GM04504 (cell line): ENCODE measurements at places on chromosomes 3 and 15.

- no peak for DNase-seq
Measured at GRCh38 chr3:5122741-5123706, 932 bp downstream of the ARL8B start.

- DNase-seq, result peak; percentile 53
Measured at GRCh38 chr3:23198801-23199200, 4.3 kb upstream of the UBE2E2 start.

GRCh38 chr3:188299068-188299467, 145.1 kb downstream of the LPP start:
- no peak for DNase-seq

GRCh38 chr3:52299247-52299878, 11.7 kb downstream of the GLYCTK start:
- DNase-seq, result no peak

- no peak for DNase-seq
Measured at GRCh38 chr3:14568269-14568668, 28.1 kb upstream of the GRIP2 start.

- DNase-seq, result no peak
Measured at GRCh38 chr3:82044930-82045705, 283.7 kb upstream of the GBE1 start.

DNA sequence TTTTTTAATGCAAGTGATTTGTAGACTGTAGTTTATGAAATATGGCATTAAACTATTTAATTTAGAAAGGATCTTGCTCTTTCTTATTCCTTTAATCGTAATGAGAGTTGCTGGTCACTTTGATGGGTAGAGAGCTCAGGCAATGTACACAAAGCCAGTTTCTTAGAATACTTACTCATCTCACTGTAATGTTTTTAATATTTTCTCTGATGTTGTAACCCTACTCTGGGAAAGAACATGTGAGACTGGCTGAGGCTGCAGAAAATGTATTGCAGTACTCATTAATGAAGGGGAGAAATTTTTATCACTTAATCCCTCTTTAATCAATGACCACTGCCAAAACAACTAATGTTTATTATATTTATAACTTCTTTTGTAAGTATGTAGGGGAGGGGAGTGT, 479.4 kb upstream of the KCNMB2 start:
- no peak for DNase-seq

DNA sequence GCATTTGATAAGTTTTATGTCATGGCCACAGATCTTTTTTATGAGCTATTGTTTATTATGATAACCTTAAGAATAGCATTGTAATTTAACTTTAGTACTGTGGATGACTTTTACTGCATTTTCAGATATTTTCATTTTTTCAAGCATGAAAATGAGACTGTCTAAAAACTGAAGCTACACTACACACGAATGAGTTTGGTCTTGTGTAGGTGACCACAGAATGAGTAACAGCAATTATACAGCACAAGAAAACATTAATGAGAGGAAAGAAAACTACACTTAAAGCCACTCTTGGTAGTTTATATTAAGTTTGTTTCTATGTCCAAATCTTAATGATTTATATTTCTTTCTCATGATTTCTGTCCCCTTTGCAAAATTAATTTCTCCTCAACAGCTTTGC, 809.2 kb downstream of the NAALADL2 start:
- no peak for DNase-seq

GRCh38 chr3:70276901-70277300, 35.5 kb downstream of the MDFIC2 start:
- DNase-seq, result no peak

- DNase-seq, result no peak
Measured at GRCh38 chr3:56005196-56005805, 463.0 kb downstream of the ERC2 start.

DNA sequence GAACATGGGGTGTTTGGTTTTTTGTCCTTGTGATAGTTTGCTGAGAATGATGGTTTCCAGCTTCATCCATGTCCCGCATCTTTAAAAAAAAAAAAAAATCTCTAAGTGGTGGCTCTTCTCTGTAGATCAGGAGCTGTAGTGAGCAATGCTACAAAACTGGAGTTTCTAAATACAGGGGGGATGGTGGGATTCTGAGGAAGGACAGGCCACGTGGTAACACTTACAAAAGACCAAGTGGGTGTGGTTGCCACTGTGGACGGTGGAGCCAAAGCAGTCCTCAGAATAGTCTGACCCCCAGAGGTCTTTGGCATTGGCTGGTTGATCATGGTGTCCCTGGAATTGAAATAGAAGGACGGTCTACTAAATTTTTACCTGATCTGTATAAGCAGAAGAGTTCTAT, 7.7 kb downstream of the CCRL2 start:
- DNase-seq, result no peak

GRCh38 chr15:28907338-28907960, 21.7 kb downstream of the APBA2 start:
- DNase-seq, result no peak

GRCh38 chr15:81120069-81120468, 14.0 kb upstream of the CFAP161 start:
- DNase-seq, result no peak

- no peak for DNase-seq
Measured at GRCh38 chr3:118550122-118550521, 484.5 kb downstream of the IGSF11 start.

DNA sequence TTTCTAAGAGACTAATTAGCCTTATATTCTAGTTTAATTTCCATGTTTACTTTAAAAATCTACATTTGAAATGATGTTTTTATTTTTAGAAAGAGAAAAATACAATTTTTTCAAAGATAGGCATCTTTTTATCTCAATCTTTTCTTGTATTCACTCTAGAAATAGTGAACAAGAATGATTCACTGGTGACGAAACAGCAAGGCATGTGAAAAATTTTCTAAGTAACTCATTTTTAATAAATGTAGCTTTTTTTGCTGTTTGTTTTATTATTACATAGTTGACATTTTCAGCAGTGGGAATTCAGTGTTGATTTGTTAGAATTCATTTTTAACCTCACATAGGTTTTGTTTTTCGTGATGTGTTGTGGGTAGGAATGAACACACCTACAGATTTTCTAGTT, 1226.4 kb downstream of the NSUN3 start:
- no peak for DNase-seq

GRCh38 chr15:69493406-69493805, 40.8 kb downstream of the RPLP1 start:
- no peak for DNase-seq

- no peak for DNase-seq
Measured at GRCh38 chr3:33803894-33804526, 5.6 kb downstream of the PDCD6IP start.

- DNase-seq, result no peak
Measured at GRCh38 chr3:176428552-176428951, 768.7 kb downstream of the TBL1XR1 start.

DNA sequence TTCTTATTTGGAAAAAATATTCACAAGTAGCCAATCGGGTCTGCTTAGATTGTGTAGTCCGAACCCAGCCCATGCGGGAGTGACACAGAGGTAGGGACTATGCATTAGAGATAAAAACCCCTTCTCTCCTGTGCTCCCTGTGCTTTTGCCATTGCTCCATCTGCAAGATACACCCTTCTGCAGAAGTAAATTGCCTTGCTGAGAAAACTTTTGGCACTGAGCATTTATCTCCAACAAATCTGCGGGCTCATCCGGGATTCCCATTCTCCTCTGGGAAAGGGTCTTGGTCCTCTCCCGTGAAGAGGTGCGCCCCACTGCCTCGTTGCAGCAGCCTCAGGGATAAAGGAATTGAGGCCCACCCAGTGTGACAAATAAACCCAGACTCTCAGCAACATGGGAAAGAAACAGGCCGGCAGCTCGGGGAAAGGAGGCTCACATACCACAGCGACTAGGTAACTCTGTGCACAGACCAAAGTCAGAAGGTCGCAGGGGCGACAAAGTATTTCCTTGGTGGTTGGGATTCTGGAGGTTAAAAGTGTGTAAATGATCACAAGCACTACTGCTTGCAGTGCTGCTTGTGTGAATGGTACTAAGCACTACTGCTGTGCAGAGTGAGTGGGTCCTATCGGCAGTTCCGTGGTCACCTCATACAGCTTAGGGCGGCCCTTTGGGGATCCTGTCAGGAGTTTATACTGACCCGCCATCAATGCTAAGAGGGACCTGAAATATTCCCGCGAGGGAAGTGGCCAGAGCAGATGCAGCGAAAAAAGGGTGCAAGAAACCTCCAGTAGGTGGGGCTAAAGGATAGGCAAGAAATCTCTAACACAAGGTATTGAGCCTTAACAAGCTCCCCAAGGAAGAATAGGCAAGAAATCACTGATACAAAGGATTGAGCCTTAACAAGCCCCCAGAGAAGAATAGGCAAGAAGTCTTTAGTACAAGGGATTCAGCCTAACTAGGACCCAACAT, 54.3 kb downstream of the GSK3B start:
- no peak for DNase-seq
